Activated CD4-positive, alpha-beta T cell treated with anti-CD3 and anti-CD28 coated beads, Interleukin-2, amount 50 U/mL, for 48 hours (primary cell): ENCODE measurements at places on chromosomes 3 and 15.

DNA sequence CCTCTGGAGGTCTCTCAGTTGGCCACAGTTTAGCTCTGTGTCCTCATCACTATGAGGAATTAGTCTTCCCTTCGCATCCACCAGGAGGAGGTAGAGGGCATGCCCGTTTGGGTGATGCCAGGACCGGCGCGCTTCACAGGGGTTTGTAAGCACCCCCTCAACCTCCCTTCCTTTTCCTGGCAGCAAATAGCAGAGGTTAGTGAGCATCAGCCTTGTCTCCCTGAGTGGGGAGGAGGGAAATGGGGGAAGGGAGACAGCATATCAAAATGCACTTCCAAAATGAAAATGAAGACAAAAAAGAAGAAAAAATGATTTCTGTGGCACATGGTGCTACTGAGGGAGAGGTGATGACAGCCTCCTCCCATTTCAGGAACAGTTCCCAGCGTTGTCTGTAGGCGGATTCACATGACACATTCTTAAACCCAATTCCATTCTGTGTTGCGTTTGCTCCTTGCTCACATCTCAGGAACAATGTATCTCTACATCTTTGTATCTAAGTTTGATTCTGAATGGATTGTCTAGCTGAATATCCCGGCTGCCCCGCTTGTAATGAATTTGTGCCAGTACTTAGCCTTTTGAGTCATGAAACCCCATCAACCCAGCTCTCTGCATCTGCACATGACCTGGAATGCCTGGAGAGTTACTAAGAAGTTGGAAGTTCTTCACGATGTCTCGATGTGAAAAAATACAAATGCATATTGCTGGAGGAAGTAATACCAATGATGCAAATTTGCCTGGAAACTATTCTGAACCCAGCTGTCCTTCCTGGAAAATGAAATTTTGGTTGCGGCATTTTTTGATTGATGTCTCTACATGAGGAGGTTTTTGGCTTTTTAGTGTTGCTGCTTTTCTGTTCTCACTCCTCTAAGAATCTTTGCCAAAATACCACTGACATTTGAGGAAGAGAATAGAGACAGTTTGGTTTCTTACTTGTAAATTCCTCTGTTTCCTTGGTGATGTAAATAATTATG, 45.2 kb downstream of the TYRO3 start:
- peak; percentile 47 for DNase-seq

DNA sequence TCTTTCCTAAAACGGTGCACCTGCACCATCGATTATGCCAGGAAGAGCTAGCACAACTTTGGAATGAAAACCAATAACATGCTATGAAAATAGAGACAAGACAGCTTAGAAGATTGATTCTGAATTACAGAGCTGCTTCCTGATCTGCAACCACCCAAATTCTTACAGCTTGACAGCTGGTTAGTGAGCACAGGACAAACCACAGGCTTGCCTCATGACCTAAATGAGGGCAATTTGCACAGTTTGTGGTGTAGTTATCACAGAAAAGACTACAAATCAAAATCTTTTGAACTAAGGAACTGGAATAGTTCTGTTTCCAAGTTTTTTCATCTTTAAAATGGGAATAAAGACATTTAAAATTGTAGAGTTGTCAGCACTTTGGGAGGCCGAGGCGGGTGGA, 533.5 kb downstream of the NAALADL2 start:
- no peak for DNase-seq

GRCh38 chr3:120773932-120774331, 31.4 kb downstream of the GTF2E1 start:
- DNase-seq = no peak

GRCh38 chr3:71425491-71426071, 157.9 kb downstream of the FOXP1 start:
- peak; percentile 56 for DNase-seq

GRCh38 chr3:63655519-63655918, 3.0 kb downstream of the SNTN start:
- DNase-seq = no peak

- DNase-seq = no peak
Measured at GRCh38 chr3:145849115-145849514, 311.9 kb downstream of the PLOD2 start.

DNA sequence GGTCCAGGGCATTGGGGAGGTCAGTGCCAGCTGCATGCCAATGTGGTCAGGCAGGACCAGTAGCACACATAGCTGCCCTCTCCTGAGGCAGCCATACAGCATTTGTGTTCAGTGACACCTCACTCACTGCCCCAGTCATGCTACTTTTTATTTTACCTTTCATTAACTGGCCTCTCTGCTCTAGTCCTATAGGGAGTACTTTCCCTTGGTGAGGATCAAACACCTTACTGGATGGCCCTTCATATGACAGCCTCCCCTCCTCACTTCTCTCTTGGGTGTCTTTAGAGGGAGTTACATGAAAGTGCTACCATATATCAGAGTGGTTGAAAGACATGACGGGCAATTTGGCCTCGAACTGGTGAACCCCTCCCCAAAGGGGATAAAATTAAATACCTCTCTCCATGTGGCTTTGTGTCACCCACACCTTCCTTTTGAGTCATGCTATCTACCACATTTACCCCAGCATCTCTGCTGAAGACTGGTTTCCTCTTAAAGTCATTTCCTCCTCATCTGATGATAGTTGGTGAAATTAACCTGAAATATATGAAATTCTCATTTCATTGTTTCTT, 17.6 kb downstream of the RLBP1 start:
- peak; percentile 40 for DNase-seq

GRCh38 chr3:129615751-129616281, 9.3 kb upstream of the PLXND1 start:
- DNase-seq = no peak

DNA sequence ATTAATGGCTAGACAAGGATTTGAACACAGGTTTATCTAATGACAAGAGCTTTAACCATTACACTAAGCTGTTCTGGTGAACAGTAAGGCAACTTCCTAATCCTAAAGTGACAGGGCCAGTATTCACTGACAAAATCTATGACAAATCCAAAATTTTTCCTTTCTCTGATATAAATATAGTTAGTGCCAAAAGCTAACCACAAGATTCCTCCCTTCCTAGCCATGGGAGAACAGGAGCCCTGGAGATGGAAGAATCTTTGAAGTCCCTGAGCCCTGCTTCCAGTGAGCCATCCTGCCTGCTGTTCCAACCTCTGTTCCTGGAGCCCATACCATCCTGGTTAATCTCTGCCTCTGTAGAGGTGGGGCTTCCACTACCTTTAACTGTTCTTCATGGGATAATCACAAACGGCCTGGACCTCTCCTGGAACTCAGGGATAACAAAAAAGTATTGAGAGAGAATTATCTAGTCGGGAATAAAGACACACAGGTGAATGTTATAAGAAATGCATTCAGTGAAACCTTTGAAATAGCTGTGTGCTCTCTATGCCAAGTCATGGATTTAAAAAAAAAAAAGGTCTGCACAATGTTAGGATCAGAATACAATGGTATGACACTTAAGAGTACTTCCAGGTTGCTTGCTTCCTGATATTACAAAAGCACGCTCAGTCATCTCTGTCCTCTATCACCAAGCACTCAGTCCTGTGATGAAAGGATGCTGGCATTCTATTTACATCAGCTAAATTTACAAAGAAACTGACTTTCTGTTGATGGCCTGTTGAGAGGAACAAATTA, 235.8 kb downstream of the SUCLG2 start:
- no peak for DNase-seq

GRCh38 chr15:83699028-83699427, 45.1 kb downstream of the ADAMTSL3 start:
- DNase-seq = no peak

- no peak for DNase-seq
Measured at GRCh38 chr3:126205717-126206655, 25.6 kb upstream of the ALDH1L1 start.

DNA sequence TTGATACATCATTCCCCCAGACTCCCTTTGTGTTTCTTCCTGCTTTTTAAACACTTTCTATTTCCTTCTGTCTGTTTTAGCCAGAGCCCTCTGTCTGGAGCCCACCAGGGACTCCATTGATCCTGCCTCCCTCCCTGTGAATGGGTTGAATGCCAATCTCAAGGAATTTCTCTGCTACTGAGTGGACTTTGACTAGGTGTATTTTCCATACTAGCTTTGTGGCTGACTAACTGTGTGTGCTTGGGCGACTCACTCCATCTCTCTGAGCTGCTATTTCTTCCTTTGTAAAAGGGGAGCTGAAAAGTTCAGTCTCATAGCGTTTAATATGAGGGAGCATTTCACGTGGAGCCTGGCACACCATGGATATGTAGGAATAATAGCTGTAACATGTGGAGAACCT, 98.8 kb downstream of the EEFSEC start:
- no peak for DNase-seq

DNA sequence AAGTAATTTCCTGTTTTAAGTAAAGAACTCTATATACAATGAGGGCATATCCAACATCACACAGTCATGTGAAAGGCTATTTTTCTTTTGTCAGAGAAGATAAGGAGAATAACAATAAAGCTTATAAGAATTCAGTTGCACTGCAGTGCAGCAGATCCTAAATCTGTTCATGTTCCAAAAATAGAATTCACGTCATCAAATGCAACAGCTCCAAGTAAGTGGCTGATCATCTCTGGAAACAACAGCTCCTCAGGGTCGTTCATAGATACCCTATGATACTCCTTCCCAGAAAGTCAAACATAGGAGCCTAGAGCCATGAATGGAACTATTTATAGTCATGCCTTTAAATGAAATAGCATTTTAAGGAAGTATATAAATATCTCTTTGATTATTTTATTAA, 100.2 kb downstream of the FMN1 start:
- no peak for DNase-seq

- no peak for DNase-seq
Measured at GRCh38 chr15:57418635-57419034, 42.3 kb downstream of the CGNL1 start.

- DNase-seq = no peak
Measured at GRCh38 chr3:10321630-10322351, 879 bp upstream of the SEC13 start.

DNA sequence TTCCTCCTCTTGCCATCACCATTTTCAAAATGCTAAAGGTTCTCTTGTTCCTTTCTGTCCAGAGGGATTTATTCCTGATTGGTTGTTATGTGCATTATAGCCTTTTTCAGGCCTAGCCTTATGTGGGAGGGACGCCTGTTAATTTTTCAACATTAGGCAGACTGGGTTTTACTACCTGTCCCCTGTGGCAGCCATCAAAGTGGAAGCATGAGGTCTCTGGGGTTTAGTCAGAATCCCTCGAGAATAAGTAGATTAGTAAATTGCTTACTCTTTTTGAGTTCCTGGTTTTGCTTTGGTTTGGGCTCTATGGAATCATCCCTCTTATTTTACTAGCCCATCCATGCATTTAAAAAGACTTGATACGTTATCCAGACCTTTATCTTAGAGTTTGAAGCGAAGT, 32.4 kb downstream of the PAK2 start:
- DNase-seq = no peak

DNA sequence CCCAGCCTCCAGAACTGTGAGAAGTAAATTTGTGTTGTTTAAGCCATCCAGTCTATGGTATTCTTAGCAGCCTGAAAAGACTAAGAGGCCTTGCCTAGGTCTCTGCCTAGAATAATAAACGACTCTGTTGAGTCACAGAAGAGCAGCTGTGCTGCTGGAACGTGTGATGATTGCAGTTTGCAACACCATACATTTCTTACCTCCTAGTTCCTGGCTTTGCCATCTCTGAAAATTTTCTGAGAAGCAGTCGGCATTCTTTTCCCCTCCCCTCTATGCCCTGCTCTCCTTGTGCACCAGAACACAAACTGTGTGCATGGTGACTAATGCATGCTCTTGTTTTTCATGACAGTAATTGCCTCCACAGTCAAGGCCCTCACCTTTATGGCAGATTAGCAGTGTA, 301.3 kb downstream of the IL20RB start:
- no peak for DNase-seq

GRCh38 chr3:138010273-138010590, 267 bp downstream of the CLDN18 start:
- no peak for DNase-seq
